M059J (cell line): ENCODE measurements at places on chromosomes 7 and 10. TPM values are rescaled to one million over a fixed set of nuclear protein-coding genes. Genes with fewer than 3 reads are reported as not detected.

DNA sequence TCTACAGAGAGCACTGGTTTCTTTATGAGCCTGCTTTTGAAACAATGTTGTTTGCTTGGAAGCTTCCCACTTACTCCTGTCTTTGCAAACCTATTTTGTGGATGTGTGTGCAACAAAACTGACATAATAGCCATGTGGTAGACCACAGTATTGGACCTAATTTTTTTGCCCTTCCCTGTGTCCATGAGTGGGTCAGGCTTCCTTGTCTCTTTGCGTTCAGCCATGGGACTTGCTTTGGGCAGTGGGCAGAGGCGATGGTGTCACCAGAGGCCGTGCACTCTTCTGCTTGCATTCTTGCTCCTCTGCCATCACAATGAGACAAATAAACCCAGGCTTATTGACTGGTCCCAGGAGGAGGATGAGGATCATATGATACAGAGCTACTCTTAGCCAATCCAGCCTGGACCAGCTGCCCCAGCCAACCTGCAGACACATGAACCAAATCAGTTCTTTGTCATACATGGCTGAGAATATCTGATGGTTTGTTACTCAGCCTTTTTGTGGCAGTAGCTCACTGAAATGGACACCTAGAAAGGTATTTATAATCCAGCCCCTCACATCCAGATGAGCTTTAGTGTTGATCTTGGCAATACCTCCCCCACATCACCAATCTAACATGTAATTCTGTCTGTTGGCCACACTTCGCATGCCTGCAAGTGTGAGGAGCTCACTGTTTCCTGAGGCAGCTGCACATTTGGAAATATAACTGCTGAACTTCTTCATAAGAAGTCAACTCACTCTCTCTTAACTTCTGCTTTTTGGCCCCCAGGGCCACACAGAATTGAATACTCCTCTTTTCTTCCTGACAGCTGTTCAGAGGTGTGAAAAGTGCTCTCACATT is 427.8 kb upstream of the ZMIZ1 start:
- DNase-seq, result no peak

Gene SAMD9L
- total RNA-seq, result 103 and 105 TPM in 2 replicates

Gene ANXA8
- 0.54 and 2.4 TPM in 2 replicates for total RNA-seq

Gene NEUROG3
- not detected in 2 replicates for total RNA-seq

DNA sequence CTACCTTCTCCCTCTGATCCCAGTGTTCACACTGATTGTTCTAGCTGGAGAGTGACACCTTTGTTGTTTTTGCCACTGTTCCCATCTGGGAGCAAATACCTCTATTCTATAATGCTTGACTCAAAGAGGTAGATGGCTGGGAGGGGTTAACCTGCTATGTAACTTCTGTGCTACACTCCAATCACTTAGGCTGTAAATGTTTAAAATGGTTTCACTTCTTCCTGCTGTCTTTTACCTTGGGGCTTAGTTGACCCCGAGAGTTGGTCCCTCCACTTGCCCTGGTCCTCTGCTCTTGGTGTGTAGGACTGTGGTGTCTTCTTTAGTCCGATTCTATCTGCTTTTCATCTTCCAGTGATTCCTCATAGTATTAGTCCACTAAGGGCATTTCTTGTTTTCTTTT is 22.3 kb downstream of the KLHDC10 start:
- no peak for DNase-seq

DNA sequence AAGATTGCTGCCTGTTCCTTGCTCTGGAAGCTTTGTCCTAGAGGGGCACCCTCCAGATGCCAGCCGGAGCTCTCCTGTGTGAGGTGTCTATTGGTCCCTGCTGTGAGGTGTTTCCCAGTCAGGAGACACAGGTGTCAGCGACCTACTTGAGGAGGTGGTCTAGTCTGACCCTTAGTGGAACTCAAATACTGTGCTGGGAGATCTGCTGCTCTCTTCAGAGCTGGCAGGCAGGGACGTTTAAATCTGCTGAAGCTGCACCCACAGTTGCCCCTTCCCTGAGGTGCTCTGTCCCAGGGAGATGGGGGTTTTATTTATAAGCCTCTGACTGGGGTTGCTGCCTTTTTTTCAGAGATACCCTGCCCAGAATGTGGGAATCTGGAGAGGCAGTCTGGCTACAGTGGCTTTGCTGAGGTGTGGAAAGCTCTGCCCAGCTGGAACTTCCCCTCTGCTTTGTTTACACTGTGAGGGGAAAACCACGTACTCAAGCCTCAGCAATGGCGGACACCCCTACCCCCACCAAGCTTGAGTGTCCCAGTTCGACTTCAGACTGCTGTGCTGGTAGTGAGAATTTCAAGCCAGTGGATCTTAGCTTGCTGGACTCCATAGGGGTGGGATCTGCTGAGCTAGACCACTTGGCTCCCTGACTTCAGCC is 119.2 kb downstream of the PPP1R9A start:
- DNase-seq, result no peak

DNA sequence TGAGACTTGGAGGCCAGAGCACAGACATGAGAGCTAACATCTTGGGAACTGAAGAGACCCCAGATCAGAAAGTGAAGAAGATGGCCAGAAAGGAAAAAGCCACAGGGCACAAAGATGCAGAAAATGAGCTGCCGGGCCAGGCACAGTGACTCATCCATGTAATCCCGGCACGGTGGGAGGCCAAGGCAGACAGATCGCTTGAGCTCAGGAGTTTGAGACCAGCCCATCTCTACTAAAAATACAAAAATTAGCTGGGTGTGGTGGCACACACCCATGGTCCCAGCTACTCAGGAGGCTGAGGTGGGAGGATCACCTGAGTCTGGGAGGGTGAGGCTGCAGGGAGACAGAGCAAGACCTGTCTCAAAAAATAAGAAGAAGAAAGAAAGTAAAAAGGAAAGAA is 81.4 kb upstream of the MGMT start:
- DNase-seq, result no peak

Gene CRTAC1
- not detected in 2 replicates for total RNA-seq

DNA sequence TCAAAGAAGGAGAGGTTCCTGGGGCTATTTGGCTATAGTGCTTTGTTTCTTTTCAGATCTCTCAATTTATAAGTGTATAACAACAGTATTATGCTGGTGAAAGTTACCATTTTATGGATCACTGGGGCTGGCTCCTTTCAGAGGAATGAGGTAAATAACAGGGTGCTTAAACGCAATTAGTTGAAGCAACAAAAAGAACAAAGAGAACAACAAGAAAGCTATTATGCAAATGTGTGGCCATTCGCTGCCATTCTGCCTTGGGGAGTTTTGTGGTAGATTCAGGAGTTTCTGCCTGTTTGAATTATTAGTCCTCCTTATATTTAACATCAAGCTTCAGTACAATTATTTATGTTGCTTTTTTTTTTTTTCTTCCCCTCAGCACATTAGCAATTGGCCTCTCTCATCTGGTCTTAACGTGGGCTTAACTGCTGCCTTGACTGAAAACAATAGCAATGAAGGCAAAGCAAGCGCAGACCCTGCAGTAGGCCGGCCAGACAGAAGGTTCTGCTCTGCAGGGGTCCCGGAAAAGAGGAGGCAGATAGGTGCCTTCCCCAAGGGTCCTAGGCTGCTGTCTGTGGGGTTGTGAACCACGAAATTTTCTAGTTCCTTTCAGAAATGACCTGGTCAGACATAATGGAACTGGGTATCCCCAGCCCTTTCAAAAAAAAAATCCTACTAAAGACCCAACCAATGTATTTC is 339.9 kb upstream of the PODXL start:
- DNase-seq, result peak; percentile 62

GRCh38 chr10:8272794-8273425 is 218.4 kb downstream of the GATA3 start:
- no peak for DNase-seq

DNA sequence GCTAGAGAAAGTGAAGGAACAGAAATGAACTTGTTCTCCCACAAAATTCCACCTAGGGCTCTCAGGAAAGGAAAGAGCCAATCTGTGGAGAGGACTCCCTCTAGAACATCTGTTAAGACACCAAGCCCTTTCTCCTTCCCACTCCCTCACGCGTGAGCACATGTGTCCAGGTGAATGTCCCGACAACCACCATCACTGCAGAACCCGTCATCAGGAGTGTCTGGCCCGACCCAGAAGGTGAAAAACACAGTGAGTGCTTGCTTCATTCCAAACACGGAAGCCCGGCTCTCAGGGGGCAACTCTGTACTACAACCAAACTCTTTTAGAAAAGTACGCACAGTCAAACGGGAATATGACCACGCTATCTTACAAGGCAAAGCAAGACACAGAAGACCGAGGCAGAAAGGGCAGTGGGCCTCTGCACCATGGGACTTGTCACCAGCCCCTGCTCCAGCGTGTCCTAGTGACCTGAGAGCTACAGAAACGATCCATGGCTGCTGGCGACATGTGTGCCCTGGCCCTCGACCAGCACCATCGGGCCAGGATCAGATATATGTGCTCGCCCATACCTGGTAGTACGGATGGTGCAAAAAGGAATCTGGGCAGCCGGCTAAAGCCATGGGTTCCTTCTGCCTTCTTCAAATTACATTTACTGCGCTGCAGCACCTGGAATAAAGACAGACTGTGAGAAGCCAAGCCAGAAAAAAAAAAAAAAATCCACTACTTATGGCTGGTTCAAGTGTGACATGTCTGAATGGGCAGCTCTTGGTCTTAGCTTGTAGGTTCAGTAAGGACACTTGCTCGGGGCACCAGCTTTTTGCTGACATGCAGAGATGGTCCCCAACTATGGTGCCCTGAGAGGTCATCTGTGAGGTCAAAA is 50.8 kb downstream of the GRB10 start:
- DNase-seq, result no peak

Gene ADAMTS14
- total RNA-seq, result 0.69 and 1.2 TPM in 2 replicates

- DNase-seq, result peak; percentile 17
These were observed 90.4 kb downstream of the COBL start for GRCh38 chr7:51226063-51226755.

Gene FXYD4
- total RNA-seq, result not detected in 2 replicates

- DNase-seq, result no peak
These were observed 8.8 kb downstream of the TMEM120A start for GRCh38 chr7:75985518-75986146.
